ENCODE measurements at places on chromosomes 16 and 17.

GRCh38 chr17:72183194-72183685 is 62.4 kb downstream of the SOX9 start:
- peak; percentile 79 for DNase-seq

DNA sequence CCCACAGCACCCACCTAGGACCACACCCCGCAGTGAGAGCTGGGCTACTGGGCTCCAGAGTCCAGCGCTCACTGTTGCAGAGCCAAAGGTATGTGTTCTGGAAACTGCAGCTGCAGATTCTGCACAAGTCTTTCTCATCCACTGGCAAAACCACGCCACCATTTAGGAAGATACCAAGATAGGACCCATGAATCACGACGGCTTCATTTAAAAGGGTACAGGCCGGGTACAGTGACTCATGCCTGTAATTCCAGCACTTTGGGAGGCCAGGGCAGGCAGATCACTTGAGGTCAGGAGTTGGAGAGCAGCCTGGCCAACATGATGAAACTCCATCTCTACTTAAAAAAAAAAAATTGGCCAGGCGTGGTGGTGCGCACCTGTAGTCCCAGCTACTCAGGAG is 18.8 kb downstream of the FOXF1 start:
- no peak for DNase-seq

DNA sequence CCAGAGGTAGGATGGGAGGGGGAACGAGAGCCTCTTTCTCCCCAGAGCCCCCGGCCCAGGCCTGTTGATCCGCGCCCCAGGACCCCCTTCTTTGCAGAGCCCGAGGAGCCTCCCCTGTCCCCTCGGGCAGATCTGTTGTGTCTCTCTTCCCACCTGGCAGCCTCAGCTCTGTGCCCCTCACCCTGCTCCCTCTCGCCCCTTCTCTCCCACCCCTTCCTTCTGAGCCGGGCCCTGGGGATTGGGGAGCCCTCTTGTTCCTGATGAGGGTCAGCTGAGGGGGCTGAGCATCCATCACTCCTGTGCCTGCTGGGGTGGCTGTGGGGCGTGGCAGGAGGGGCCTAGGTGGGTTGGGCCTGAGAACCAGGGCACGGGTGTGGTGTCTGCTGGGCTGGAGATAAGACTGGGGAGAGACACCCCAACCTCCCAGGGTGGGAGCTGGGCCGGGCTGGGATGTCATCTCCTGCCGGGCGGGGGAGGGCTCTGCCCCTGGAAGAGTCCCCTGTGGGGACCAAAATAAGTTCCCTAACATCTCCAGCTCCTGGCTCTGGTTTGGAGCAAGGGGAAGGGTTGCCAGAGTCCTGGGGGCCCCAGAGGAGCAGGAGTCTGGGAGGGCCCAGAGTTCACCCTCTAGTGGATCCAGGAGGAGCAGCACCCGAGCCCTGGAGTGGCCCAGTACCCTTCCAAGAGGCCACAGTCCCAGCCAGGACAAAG is 65.4 kb downstream of the MRC2 start:
- no peak for DNase-seq

GRCh38 chr17:75260641-75261335 is 618 bp downstream of the GGA3 start:
- no peak for DNase-seq

GRCh38 chr16:50002190-50002589 is 22.8 kb upstream of the CNEP1R1 start:
- no peak for DNase-seq

GRCh38 chr16:64292953-64293352 is 828.9 kb downstream of the CDH11 start:
- DNase-seq: no peak

DNA sequence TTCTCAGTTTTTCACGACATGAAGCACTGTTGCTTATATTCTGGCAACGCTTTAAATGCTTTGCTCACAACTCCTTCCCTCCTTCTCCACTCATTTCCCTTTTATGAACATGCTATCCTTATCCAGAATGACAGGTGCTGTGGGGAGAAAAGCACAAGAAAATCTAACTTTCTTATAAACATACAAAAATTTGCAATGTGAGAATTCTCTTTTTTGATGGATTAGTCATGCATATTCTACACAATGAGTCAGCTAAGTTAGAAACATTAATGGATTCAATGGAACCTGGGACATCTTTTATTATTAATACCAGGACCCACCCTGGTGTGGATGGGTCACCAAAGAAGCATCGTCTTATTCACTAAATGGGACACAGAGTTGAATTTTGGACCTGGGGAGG is 234.6 kb upstream of the CDH5 start:
- no peak for DNase-seq

DNA sequence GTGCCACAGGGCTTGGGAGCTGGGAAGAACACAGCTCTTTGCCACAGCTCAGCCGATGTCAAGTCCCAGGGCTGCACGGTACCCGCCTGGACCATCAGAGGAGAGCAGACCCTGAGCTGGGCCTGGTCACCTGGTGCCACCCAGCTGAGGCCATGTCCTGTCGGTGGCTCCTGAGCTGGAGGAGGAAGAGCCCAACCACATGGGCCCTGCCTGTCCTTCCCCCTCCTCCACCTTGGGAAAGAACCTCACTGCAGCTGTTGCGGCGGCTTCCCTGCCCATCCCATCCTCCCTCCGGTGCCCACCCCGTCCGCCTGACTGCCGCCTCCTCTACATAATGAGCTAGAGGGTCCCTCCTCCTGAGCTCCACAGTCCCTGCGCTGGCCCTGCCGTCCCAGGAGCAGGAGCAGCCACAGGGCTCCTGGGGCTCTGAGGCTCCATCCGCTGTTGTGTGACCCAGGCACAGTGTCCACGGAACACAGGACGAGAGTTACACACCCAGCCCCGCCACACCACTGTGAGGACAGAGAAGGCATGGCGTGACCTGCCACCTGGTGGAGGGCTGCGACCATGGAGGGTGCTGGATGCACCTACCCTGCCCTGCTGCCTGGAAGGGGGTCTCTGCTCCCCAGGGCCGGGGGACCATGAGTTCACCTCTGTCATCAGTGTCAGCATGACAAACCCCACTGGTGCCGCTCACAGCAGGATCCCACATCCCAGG is 21.4 kb upstream of the CHMP6 start:
- no peak for DNase-seq

DNA sequence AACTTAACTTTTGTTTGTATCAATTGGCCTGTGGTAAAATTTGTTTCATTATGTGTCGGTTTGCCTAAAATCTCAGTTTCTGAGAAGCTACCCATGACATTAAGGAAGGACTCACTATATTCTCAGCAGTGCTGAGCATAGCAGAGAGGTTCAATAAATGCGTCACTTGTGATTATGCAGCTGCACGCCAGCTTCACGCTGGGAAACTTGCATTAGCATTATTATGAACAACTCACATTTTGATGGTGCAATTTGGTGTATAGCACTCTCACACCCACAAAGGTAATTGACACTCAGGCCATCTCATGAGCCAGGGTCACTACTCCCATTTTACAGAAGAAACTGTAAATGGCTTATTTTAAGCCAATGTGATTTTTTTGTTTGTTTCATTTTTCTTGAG is 80.6 kb upstream of the SALL1 start:
- DNase-seq: no peak

- no peak for DNase-seq
Observed at GRCh38 chr17:39064819-39065218, 86.6 kb downstream of the PLXDC1 start.

DNA sequence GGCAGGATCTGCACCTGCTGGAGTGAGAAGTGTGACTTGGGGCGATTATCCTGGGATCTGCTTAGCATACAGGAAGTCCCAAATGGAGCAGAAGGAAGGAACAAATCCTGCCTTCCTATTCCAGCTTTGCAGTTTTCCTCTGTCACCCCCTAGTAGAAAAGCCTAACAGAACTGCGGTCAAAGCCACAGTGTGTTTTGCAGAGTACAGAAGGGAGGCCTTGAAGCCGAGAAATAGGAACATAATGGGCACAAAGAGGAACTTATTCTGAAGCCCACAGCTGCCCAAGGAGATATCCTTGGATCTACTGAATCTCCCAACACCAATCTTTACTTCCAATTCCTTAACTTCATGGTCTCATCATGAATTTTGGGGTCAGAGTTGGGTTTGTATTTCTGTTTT is 8.5 kb downstream of the KRTAP1-5 start:
- no peak for DNase-seq

GRCh38 chr17:30352240-30352814 is 18.5 kb upstream of the TMIGD1 start:
- no peak for DNase-seq

DNA sequence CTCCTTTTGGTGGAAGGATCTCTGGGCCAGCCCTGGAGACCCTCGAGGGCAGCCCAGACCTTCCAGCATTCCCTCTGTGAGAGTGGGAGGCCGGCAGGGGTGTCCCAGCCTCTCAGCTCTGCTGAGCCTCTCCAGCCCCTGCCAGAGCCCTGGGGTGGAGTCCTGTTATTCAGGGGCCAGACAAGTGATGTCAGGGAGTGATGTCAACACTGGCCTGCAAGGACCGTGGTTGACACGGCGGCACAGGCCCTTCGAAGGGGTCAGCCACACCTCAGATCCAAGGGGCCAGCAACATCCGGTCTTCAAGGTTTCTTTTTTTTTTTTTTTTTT is 231.2 kb downstream of the KATNIP start:
- DNase-seq: no peak

GRCh38 chr17:28196636-28197035 is 122.4 kb upstream of the TMEM97 start:
- DNase-seq: no peak

- no peak for DNase-seq
Observed at GRCh38 chr17:37671824-37672547, 28.7 kb upstream of the DDX52 start.

DNA sequence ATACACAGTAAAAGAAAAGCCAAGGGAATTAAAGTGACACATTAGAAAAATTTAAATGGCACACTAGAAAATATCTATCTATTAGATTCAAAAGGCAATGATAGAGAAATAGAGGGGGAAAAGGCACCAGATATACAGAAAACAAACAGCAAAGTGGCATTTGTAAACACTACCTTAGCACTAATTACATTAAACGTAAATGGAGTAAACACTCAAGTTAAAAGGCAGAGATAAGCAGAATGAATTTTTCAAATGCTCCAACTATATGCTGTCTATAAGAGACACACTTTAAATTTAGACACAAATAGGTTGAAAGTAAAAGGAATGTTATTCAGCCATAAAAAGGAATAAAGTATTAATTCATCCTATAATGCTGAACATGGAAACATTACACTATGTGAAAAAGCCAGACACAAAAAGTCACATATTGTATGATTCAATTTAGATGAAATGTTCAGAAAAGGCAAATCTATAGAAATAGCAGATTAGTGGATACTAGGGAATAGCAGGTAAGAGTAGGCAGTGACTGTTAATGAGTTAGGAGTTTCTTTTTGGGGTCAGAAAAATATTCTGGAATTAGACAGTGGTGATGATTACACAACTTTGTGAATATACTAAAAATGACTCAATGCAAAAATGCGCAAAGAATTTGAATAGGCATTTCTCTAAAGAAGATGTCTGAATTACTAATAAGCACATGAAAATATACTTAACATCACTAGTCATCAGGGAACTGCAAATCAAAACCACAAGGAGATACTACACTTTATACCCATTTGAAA is 92.4 kb downstream of the BRIP1 start:
- no peak for DNase-seq

- DNase-seq: no peak
Observed at GRCh38 chr16:12708266-12708665, 95.4 kb downstream of the CPPED1 start.

GRCh38 chr17:29131814-29132682 is 48.1 kb downstream of the MYO18A start:
- no peak for DNase-seq

- no peak for DNase-seq
Observed at GRCh38 chr16:80525420-80525819, 15.4 kb upstream of the DYNLRB2 start.

GRCh38 chr16:4505356-4506147 is 29.4 kb downstream of the HMOX2 start:
- DNase-seq: peak; percentile 31

DNA sequence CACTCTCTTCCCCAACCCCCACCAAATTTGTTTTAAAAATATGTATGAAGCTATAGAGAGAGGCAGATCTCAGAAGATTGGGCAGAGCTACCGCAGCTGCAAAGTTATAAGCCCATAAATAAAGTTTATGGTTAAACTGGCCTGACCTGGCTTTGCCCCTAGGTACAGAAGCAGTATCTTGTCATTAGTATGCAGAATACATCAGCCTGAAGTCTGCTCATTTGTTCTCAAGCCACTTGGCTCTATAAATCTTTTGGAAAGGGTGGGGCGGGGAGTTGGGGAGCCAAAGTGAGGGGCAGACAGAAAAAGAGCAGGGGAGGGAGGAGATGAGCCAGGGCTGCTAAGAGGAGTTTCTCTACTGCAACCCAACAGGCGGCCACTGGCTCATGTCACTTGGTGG is 113.2 kb downstream of the SOX9 start:
- no peak for DNase-seq

DNA sequence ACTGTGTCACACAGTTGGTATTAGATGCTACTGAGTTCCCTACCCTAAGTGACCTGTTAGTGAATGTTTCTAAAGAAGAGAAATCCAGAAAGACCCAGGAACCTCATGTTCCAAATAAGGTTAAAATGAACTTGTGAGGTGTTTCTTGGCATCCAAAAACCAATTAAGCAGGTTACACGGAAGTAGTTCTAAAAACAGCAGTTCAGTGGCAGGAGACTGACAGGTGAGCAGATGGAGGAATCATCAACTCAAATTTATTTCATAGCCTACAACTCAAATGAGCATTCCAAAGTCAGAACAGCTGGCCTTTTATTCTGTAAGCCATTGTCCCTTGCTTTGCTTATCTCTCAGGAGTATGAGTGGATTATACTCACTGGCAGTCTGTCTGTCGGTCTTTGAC is 188.3 kb downstream of the IRX3 start:
- no peak for DNase-seq

GRCh38 chr17:37197336-37197735 is 178.4 kb upstream of the C17orf78 start:
- DNase-seq: no peak

- DNase-seq: no peak
Observed at GRCh38 chr17:17229416-17230384, 7.3 kb downstream of the FLCN start.

- peak; percentile 6 for DNase-seq
Observed at GRCh38 chr17:43224146-43224705, 4.2 kb downstream of the CCDC200 start.

DNA sequence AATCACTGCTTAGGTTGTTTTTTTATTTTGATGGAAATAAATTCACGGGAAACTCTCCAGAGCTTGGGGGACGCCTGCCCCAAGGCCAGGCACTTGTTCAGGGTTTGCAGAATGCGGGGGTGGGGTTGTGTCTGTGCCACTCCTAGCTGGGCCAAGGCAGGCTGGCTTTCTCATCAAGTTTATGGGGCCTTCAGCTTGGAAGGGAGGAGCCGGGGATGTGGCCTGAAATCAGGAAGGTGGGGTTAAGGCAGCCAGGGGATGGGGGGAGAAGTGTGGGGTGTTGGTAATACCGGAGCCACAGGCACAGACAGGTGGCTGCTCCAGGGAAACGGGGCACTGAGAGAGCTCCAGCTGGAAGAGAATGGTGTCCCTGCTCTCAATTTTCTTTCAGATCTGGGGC is 1.7 kb upstream of the CHAD start:
- no peak for DNase-seq

Data from mucosa of gallbladder (tissue), 1 donor.